ENCODE measurements at places on chromosomes 12 and 14. TPM values are rescaled to one million over a fixed set of nuclear protein-coding genes. Genes with fewer than 3 reads are reported as not detected.

Gene PPP1R36
- 0.24 TPM for total RNA-seq

Gene GCH1
- total RNA-seq: 26.4 TPM

Gene LRP6
- 0.94 TPM for total RNA-seq

Gene AKAP3
- 2.0 TPM for total RNA-seq

Gene TSPAN11
- not detected for total RNA-seq

Gene FLVCR2
- 2.6 TPM for total RNA-seq

Gene YY1
- total RNA-seq: 109 TPM

Gene DPF3
- 0.62 TPM for total RNA-seq

Gene CD163
- 3.0 TPM for total RNA-seq

Gene MYF6
- total RNA-seq: not detected

Gene PZP
- not detected for total RNA-seq

Gene PLEKHG7
- not detected for total RNA-seq

Gene ACVR1B
- 7.8 TPM for total RNA-seq

Gene NTS
- total RNA-seq: not detected

Gene PLEKHD1
- total RNA-seq: 0.11 TPM

Gene PKP2
- 0.15 TPM for total RNA-seq

Gene GRIN2B
- not detected for total RNA-seq

Gene DUSP16
- total RNA-seq: 41.2 TPM

Gene CFAP251
- total RNA-seq: 0.72 TPM

Gene CACNA2D4
- total RNA-seq: 5.7 TPM

Gene C12orf42
- total RNA-seq: 1.2 TPM

Gene TTC7B
- 5.2 TPM for total RNA-seq

Gene KERA
- not detected for total RNA-seq

Gene ADAMTS20
- total RNA-seq: not detected

Gene WIF1
- total RNA-seq: not detected

Gene C2CD5
- total RNA-seq: 25.3 TPM

Gene LGR5
- total RNA-seq: not detected

Gene ANHX
- total RNA-seq: not detected

Gene SSTR1
- total RNA-seq: not detected

Gene ANKLE2
- total RNA-seq: 119 TPM

Gene HNRNPC
- total RNA-seq: 1,158 TPM

Gene FOXG1
- total RNA-seq: not detected

Gene ARHGAP5
- 38.2 TPM for total RNA-seq

Gene IL26
- total RNA-seq: 1.00 TPM

Gene REP15
- 0.35 TPM for total RNA-seq

Gene RNU7-1
- total RNA-seq: not detected

Gene HSPA2
- 1.9 TPM for total RNA-seq

Gene MON2
- total RNA-seq: 27.9 TPM

Gene ZNF140
- 14.8 TPM for total RNA-seq

Gene RNASE7
- total RNA-seq: not detected

Gene STXBP6
- total RNA-seq: 0.38 TPM

Gene B3GNT4
- total RNA-seq: 0.15 TPM

Gene RASSF3
- total RNA-seq: 58.2 TPM

Gene A2ML1
- total RNA-seq: not detected

Gene SPTB
- 0.15 TPM for total RNA-seq

Gene LMBR1L
- 47.2 TPM for total RNA-seq

Gene MUCL1
- total RNA-seq: not detected

Gene FZD10
- total RNA-seq: not detected

Gene SLC15A4
- 21.0 TPM for total RNA-seq

Gene FAM181A
- total RNA-seq: not detected

Gene IL31
- total RNA-seq: 4.1 TPM

Gene ARHGAP9
- total RNA-seq: 116 TPM

Gene NFE2
- not detected for total RNA-seq

Gene NTF3
- total RNA-seq: not detected

Gene DIO2
- not detected for total RNA-seq

Gene CCNB1IP1
- total RNA-seq: 50.5 TPM

Gene HHIPL1
- total RNA-seq: 0.04 TPM

Gene TMTC1
- not detected for total RNA-seq

Data from CD8-positive, alpha-beta memory T cell (primary cell).